Motor neuron (in vitro differentiated cells): ENCODE measurements at places on chromosomes 2 and 18. TPM values are rescaled to one million over a fixed set of nuclear protein-coding genes. Genes with fewer than 3 reads are reported as not detected.
A peak's percentile ranks its signal among the peaks of the same experiment; 100 is the strongest.

Gene CD8B2
- 0.14 and 0.15 TPM in 2 replicates for total RNA-seq

Gene EPHA4
- total RNA-seq: 24.8 and 24.9 TPM in 2 replicates

Gene M1AP
- total RNA-seq: 0.50 and 0.67 TPM in 2 replicates

Gene RGPD4
- 0.07 TPM in 1 of 2 replicates, not detected in the other for total RNA-seq

Gene CPO
- total RNA-seq: not detected in 2 replicates

Gene NPHP1
- total RNA-seq: 3.0 and 4.4 TPM in 2 replicates

- ATAC-seq: no peak
Observed at GRCh38 chr18:48864876-48865275, 85.9 kb downstream of the SMAD7 start.

DNA sequence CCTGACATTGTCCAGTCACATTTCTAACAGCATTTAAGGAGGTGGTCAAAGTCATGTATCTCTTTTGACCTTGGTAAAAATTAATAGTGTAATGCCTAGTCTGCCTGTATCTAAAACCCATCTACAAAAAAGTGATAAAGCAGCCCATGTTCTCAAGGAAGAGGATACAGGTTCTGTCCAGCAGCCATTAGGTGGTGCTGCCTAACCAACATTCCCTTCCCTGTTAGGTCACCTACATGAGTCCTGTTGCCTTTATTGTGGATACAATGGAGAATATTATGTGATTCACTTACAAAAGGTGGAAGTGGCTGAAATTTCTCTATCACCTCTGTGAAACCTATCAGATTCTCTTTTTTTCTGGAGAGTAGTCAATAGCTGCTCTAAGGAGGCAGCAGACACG, 52.5 kb downstream of the AQP4 start:
- peak; percentile 75 for ATAC-seq

DNA sequence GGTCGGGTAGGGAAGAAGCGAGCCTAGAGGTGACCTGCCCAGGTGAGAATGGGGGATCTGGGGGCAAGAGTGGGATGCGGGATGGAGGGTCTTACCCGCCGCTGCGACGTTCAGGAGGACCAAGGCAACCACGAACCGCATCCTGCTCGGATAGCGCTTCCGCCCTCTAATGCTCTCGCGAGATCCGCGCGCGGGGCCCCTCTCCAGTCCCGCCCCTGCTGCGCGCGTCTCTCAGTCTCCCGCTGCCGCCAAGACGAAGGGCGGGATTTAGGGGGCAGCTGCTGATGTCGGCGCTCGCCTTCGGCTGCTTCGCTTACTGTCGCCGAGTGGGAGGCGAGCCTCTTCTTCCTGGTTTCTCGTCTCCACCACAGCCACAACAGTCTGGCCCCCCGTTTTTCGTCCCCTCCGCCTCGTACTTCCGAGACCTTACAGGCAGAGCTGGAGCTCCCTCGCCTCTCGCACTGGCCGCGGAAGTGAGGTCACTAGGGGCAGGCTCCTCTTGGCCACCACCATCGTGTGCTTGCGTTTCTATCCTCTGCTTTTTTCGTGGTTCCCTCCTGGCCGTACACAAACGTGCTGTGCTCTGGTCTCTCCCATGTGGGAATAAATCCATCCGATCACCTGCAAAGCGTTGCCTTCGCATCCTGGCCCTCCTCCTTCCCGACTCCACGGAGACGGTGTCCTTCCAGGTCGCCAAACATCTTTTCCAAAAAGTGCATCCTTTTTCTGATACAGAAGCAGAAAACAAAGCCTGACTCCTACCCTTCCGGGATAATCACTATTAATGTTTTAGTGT, at the start of gene TGOLN2:
Gene TGOLN2 (minus strand): TSS at position 168 of the 796 bp plus-strand sequence. CDS start 27 bp downstream, at position 141.
- ATAC-seq: peak; percentile 97

- ATAC-seq: no peak
Observed at GRCh38 chr2:588074-588645, 89.0 kb downstream of the TMEM18 start.

DNA sequence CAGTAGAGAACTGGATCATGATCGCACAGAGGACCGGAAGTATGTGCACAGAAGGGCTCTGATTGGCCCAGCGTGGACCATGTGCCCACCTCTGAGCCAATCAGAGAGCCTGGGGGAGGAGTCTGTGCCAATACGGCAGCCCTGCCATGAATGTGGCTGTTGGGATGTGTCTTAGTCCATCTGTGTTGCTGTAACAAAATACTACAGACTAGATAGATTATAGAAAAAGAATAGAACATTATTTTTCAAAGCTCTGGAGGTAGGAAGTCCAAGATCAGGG, 132.0 kb downstream of the NDUFA10 start:
- no peak for ATAC-seq

DNA sequence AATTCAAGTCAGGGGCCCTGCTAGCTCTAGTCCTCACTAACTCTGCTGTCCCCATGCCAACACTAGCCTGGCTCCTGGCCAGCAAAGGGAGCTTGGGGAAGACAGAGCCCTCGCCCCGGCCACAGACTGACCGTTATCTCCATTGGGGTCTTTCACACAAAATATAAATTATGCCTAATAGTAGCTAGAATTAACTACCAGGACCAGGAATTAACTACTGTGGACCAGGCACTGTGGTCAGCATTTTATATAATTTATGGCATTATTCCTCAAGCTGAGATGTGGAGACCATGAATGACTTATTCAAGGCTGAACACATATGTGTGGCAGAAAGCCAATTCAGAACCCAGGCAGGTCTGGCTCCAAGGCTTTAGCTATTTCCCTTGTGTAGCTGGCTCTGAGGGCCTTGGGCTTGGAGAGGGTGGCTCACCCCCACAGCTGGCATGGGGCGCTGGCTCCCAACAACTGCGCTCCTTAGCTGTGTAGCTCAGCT, 49.2 kb downstream of the CELF4 start:
- peak; percentile 35 for ATAC-seq

DNA sequence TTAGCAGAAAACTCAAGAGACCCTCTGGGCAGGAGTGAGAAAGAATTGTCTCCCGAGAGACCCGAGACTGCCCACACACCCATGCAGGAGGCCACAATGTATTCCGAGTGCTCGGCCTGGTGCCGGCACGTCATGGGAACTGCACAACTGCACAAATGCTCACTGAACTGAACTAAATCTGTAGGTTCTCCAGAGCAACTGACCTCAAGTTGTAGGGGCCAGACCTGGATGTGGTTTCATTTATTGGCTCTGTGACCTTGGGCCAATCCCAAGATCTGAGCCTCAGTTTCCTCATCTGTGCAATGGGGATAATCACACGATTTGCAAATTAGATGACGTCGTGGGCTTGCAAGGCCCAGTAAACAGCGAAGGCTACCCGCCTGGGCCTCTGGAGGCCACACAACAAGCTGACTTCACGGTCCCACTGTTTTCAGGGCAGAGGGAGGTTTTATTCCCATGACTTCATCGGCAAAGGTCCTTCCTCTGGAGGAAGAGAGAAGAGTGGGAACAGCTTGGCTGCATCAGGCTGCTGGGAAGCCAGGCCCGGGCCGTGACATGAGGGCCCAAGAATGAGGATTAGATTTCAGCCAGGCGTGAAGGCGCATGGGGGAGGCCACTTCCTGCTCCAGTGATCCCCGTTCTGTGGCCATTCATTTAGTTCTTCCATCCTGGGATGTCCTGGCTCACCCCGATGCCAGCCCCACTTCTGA, 3.6 kb upstream of the ERFE start:
- ATAC-seq: no peak
